ENCODE measurements at places on chromosomes 3 and 15.

GRCh38 chr3:24510030-24510648, 15.5 kb upstream of the THRB start:
- DNase-seq: peak; percentile 43

DNA sequence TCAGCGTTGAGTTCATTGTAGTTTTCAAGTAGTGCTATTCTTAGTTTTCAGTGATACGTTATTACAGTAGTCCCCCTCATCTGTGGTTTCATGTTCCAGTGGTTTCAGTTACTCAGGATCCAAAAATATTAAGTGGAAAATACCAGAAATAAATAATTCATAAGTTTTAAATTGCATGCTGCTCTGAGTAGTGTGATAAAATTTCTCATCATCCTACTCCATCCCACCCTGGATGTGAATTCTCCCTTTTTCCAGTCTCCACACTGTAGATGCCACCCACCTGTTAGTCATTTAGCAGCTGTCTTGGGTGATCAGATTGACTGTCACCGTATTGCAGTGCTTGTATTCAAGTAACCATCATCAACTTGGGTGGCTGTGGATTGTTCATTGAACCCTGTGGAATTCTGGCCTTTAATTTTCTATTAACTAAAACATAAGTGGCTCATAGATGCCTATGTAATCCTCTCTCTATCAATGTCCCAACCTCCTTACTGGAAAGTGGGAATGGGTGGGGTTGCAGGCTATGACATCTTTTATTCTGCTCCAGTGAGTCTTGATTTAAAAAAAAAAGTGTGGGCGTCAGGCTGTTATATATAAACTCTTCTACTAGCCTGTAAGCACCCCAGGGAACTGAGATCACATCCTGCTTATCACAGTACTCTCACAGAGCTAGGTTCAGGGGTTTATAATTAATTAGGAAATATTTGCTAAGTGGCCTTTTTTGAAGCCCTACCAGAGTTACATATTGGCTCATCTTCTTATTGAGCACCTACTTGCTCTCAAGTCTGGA, 97.5 kb downstream of the CFAP20DC start:
- no peak for DNase-seq

- peak; percentile 63 for DNase-seq
These were observed 36.8 kb upstream of the FRMD5 start for GRCh38 chr15:44231842-44232241.

DNA sequence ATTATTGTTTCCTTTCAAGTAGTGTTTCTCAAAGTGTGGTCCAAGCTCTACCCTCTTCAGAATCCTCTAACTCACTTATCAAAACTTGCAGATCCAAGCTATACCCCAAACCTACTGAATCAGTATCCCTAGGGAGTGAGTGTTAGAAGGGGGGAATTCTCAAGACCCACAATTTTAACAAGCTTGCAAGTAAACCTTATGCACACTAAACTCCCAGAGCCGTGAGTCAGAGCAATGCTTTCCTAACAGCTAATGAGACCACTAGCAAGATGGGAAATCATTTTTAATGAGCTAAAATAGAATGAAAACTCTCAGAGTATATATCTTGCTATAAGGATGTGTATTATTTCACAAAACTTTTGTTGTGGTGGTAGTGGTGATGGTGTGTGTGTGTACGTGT, 41.1 kb upstream of the SRGAP3 start:
- no peak for DNase-seq

DNA sequence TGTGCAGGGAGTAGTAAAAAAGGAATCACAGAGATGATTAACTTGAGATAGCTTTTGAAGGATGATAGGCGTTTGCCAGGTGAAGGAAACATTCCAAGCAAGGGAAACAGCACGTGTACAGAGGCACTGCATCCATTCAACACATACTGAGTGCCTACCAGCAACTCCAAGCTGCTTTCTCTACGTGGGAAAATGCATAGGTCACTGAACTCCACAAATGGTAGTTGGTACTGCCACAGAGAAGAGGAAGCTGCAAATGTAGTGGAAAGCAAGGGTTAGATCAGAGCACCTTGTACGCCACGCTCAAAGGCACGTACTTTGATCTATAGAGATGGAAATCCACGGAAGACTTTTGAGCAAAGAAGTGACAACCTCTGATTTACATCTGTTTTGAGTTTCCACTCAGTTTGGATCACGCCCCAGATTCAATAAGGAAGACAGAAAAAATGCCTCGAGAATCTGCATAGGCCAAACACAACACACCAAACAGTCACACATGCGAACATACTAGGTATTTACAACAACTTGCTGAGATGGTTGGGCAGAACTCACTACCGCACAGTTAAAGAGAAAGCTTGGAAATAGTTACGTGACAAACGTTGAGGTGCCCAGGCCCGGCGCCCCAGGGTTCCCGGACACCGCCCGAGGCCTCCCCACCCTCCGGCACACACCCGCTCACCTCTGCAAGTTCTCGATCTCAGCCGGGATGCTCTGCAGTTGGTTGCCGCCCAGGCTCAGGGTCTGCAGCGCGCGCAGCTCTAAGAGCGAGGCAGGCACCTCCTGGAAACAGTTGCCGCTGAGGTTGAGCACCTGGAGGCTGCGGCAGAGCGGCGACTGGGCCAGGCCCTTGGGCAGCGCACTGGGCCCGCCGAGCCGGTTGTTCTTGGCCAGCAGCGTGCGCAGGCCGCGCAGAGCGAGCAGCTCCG, 826 bp downstream of the LRRC58 start:
- DNase-seq: peak; percentile 36

- DNase-seq: no peak
These were observed 107.5 kb upstream of the SKOR1 start for GRCh38 chr15:67717776-67718175.

DNA sequence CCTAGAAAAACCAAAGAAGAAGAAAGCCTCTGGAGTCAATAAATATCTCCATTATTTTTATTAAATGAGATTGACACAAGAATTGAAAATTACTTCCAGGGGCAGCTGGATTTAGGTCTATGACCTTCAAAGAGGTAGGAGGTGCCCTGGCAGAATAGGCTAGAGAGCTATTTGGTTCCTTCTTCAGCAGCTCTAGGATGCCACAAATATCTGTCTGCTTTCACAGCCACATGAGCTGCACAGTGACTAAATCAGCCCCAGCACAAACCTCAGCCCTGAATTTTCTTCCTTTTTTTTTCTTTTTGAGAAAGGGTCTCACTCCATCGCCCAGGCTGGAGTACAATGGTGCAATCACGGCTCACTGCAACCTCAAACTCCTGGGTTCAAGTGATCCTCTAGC, 223.5 kb downstream of the ABHD5 start:
- DNase-seq: no peak

- DNase-seq: no peak
These were observed 150.2 kb upstream of the LRRC3B start for GRCh38 chr3:26472345-26472744.

- DNase-seq: no peak
These were observed 30.9 kb downstream of the ZBTB38 start for GRCh38 chr3:141399200-141399599.

- DNase-seq: no peak
These were observed 209.3 kb upstream of the PPP2R3A start for GRCh38 chr3:135756106-135756668.

DNA sequence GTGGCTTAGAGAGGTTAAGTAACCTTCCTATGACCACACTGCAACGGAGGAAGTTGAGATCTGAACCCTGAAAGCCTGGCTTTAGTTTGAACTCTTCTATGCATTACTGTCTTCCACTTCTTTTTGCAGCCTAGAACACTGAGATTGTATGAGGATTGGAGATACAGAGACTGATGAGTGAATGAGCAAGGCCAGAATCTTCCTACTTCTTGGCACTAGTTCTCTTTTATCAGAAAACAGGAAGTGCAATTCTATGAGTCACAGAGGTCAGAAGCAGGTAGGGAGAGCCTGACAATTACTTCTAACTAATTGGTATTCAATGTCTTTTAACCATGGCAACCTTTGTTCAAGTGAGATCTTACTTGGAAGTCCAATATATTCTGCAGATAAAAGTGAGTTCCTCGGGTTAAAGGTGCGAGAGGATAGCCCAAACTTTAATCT, 219.0 kb downstream of the SHQ1 start:
- DNase-seq: no peak

- peak; percentile 94 for DNase-seq
These were observed at the start of gene DLL4 for GRCh38 chr15:40928821-40929659. DLL4 (plus strand) TSS chr15:40929340; CDS start chr15:40929669, 329 bp downstream.

GRCh38 chr3:178428037-178428436, 108.2 kb upstream of the KCNMB2 start:
- DNase-seq: no peak

GRCh38 chr3:42590989-42591756, 513 bp downstream of the SS18L2 start:
- DNase-seq: peak; percentile 31

GRCh38 chr3:5186089-5186857, 1.2 kb upstream of the EDEM1 start:
- peak; percentile 22 for DNase-seq

DNA sequence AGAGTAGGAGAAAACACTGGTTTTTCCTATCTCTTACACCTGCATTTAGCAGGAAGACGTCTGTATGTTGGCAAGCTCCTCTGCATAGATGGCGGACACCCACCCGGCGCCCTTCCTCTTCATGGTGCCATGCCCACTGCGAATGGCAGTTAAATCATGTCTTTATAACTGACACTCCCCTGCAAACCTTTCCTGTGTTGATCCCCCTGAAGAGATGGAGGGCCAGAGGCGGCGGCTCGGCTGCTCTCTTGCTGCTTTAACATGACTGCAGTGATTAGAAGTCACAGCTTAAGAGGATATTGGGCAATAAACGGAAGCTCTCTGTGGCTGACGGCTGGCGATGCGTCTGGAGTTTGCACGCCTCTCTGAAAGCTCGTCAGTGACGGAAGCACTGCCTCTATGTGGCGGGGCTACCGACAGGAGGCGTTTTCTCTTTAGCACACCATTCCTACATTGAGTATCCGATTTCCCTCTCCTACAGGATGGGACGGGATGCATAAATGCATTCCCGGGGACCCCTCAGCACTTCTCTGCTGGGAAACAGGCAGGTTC, 25.5 kb upstream of the SNRPA1 start:
- peak; percentile 29 for DNase-seq

GRCh38 chr3:3800080-3800455, 837 bp downstream of the LRRN1 start:
- DNase-seq: no peak

DNA sequence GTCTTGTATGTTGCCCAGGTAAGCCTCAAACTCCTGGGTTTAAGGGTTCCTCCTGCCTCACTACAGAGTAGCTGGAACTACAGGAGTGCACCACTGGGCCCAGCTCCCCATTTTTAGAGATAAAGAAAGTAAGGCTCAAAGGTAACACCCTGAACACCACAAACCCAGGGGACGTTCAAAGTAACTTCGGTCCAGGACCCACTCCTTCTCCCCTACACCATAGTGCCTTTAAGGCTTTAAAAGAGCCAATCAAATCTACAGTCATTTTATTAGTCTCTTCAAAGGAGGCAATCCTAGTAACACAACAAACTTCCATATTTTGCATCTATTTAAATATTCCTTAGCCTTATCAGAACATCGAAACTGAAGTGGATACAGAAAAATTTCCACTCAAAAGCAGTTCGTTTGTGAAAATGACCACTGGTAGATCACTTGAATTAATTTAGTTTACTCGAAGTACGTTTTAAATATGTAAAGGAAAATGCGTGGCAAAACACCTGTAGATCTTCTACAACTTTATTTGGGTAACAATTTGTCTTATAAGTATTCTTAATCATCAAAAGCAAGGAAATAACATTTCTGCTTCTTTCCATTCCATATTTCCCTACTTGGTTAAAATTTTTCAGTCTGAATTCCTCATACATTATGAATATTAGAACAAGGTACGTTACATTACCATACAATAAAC, 1.8 kb downstream of the STAG1 start:
- peak; percentile 55 for DNase-seq

- no peak for DNase-seq
These were observed 46.8 kb downstream of the CHL1 start for GRCh38 chr3:243356-243725.

DNA sequence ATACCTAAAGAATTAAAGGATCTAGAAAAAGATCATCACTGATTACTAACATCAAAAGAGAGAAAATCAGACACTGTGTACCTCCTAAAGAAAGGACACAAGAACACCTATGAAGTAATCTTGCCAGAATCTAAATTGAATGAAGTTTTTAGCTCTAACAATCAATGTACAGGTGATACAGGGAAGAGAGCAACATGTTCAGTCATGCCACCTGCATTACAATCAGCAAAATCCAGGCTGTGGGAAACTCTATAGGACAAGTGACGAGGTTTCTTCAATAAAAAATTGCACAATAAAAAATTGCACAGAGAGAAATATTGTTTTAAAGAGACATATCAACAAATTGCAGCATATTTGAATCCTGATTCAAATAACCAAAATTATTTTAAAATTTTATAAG, 93.3 kb downstream of the SEMA5B start:
- no peak for DNase-seq
